Omental fat pad (tissue), 4 donors: ENCODE measurements at places on chromosomes 7 and 10.
A peak's percentile ranks its signal among the peaks of the same experiment; 100 is the strongest.

GRCh38 chr10:74835963-74836362, 9.6 kb downstream of the KAT6B start:
- no peak for DNase-seq

DNA sequence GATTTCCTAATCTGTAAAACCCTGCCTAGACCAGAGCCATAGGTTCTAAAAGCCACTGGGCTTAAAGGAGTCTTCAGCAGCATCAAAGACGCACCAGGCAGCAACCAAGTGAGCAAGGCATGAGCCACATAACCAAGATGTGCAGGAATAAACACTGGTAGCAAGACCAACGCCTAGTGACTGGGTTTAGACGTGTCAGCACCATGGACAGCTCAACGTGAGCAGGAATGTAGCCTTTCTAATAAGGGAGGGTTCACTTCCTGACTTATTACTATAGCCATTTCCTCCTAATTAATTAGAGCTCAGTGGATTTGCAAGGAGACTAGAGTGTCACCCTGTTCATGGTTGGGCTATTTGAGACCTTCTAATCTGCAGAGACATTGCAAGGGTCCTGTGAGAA, 223.7 kb downstream of the LHFPL3 start:
- peak; percentile 27 for DNase-seq

DNA sequence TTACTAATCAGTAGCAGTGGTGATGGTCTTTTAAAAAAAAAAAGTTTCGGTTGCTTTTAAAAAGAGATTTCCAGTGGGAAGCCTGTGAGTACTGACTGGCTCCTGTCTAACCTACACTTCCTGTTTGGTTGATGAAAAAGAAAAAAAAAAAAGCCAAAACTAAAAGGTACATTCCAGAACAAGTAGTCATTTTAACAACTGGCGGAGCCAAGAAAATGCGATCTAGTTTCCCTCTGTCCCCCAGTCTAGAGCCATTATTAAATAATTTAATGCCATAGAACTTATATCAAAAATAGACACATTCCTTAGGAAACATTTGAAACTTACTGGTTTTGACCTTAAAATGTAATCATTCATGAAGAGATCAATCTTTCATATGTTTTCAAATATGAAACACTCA, 254.2 kb upstream of the C7orf33 start:
- DNase-seq: no peak

DNA sequence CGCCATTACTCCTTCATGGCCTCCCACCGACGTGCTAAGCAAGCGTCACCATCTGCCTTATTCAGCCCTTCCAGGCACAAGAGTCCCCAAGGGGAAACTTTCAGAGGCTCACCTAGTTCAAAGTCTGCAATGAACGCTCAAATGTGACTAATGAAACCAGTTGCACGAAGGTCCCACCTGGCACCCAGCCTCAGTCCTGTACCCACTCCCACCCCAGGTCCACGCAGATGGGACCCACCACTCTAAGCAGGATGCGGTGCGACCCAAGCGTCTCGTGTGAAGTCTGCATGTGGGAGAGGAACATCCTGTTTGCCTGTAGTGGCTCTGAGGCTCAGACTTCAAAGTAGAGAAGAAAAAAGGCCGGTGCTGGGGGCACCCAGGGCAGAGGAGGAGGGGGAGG, 40.3 kb downstream of the RGS10 start:
- DNase-seq: no peak

GRCh38 chr7:44515590-44516268, 25.3 kb upstream of the NUDCD3 start:
- DNase-seq: no peak

- no peak for DNase-seq
These were observed 14.6 kb upstream of the PPP2R2D start for GRCh38 chr10:131886237-131886636.
